NCI-H1417 (cell line): ENCODE measurements at places on chromosomes 2 and 18.
A peak's percentile ranks its signal among the peaks of the same experiment; 100 is the strongest.

DNA sequence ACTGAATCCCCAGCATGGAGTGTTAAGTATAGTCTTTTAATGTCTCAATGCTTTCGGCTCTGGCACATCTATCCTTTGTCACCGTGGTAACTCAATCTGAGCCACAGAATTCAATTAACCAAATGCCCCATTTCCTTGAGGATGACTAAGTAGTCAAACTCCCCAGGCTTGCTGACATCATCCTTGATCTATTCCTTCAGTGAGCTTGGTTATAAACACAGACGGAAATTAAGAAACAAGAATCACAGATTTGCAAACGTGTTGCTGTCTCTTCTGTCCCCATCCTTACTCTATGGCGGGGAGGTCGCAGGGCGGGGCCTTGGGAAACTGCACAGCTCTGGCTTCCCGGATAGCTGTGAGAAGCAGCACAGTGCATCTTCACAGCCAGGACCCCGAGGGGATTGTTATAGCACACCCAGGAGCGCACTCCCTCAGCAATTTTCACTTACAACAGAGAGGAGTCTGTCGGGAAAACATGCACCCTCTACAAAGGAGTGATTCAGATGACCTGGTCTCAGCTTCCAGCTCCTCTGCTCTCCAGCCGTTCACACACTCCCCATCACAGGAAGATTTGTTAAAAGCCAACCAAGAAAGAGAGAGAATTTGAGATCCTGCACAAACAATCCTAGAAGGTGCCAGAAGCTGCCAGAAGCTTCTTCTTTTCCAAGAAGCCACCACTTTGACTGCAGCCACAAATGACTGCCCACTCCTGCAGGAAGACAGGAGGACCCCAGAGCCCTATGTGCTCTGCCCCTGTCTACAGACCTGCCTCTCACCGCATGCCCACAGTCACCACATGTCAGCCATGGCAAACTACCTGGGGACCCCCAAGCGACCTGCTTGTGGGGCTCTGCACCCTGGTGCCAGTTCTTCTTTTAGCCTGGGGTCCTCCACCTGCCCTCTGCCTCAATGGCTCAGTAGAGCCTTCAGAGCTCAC is 44.9 kb upstream of the YWHAQ start:
- DNase-seq = peak; percentile 29

DNA sequence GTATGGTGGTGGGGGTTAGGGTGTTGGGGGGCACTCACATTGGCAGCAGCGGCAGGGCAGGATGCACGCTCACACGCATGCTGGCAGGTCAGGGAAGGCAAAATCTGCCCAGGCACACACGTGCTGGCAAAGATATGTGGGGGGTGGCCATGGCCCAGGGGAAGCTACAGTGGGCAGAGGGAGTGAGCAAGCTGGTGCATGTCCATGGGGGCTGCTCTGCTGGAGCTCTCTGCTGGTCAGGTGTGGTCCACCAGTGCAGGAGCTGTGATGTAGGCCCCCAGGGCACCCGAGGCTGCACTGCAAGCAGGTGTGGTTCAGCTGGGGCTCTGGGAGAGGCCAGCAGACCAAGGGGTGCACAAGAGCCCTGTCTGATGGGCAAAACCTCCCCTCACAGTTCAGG is 491.5 kb upstream of the TNP1 start:
- no peak for DNase-seq

DNA sequence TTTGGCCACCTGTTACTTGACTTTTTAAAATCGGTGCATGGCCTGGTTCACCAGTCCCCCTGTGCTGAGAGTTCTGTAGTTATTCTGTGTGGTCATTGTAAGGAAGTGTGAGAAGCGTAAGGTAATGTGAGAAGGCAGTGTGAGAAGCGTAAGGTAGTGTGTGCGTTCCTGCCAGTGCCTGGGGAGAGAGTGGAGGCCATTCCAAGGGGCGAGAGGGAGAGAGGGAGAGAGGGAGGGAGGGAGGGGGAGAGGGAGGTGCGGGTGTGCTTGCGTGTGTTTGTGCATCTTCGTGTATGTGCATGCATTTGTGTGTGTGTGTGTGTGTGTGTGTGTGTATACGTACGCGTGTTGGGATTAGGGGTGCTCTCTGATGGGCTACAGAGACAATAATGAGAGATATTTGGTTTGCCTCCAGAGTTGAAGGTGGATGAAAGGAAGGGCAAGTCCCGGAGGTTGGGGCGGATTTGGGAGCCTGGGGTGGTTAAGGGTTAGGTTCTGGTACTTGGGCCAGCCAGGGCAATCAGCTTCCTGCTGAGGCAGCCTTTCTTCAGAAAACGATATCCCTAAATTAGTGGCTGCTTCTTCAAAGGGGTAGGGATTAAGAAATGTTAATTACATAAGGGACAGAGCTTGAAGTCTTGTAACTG is 53.7 kb downstream of the SGPP2 start:
- DNase-seq = no peak

GRCh38 chr2:75605770-75606529 is 40.6 kb upstream of the MRPL19 start:
- no peak for DNase-seq
